LNCaP clone FGC (cell line): ENCODE measurements at places on chromosomes 3 and 15.

GRCh38 chr3:182412066-182412465 lies 381.2 kb upstream of the ATP11B start:
- DNase-seq = no peak

DNA sequence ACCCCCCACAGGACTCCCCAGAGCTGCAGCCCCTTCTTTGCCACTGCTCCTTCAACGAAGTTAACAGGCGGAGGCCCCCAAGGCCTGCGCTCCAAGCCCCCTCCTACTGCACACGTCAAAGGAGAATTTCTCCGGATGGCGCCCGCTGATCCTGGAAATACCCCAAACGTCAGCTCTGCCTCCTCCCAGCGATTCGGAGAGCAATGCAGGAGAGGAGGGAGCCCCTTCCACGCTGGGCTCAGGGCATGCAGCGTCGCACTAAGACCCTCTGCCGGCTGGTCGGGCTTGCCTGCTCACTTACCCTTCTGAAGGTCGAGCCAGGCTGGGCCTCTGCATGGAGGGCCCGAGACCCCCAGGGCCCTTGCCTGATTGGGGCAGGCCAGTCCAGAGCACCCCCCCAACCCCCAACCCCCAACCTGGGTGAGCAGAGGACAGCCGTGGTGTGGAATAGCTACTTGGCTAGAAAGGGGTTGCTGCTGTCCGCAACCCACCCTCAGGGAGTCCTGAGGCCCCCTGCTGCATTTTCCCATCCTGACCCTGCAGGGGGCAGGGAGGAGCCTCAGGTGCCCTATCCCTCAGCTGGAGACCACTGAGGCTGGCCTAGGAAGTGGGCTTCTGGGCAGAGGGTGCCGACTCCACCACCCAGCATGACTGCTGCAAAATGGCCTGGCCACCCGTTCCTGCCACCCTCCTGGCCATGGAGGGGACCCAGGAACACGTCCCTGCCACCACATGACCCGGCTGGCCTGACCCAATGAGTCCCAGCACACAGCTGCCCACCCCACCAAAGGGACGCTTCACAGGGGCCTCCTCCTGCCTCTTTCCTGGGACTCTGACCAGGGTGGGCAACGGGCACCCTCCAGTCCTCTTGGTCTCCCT lies 976 bp downstream of the ATP2B2 start:
- DNase-seq = no peak

DNA sequence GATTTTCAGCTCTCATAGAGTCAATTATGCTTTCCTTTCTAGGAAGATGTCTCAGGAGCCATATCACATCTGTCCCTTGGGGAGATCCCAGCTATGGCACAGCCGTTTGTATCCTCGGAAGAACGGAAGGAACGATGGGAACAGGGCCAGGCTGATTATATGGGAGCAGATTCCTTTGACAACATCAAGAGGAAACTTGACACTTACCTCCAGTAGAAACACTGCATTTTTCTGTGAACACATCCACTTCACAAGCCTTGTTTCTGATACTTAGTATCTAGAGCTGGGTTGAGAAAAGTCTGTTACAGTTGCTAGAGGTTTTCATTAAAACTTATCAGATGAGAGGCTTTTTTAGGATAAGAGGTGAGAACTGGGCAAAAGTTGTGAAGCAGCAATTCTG lies 35.4 kb downstream of the GYG1 start:
- no peak for DNase-seq

GRCh38 chr3:106729481-106729880 lies 647.8 kb upstream of the CCDC54 start:
- no peak for DNase-seq

- no peak for DNase-seq
These were observed 612 bp downstream of the GJD2 start for GRCh38 chr15:34754171-34754601.

- DNase-seq = no peak
These were observed 740.5 kb downstream of the ROBO2 start for GRCh38 chr3:77780278-77780996.

DNA sequence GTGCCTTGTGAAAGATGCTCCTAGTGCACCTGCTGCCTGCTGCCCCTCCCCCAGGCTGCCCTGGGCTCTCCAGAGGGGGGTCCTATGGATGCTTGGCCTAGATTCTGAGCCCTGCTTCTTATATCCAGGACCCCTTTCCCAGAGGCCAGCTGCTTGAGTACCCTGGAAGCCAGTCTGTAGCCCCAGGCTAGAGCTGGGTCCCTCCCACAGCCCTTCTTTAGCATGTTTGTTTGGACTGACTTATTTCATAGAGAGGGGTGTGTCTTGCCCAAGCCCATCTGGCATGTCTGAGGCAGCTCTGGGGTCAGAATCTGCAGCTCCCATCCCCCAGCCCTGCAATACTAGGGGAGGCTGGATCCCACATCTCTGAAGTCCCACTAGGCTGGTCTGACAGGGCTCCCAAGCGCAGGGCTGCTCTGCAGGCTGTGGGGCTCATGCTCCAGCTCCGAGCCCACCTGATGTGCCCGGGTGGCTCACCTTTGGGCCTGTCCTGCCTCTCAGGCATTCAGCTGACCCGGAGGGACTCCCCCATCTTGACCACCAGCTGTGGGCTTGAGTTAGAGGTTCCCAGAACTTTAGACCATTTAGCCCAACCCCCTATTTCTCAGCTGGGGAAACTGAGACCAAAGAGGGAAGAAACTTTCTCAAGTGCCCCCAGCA lies 3.1 kb downstream of the CHRNB4 start:
- no peak for DNase-seq

GRCh38 chr15:69732133-69732532 lies 279.5 kb downstream of the RPLP1 start:
- DNase-seq = no peak

- DNase-seq = no peak
These were observed 37.3 kb downstream of the RARB start for GRCh38 chr3:25465266-25465860.

DNA sequence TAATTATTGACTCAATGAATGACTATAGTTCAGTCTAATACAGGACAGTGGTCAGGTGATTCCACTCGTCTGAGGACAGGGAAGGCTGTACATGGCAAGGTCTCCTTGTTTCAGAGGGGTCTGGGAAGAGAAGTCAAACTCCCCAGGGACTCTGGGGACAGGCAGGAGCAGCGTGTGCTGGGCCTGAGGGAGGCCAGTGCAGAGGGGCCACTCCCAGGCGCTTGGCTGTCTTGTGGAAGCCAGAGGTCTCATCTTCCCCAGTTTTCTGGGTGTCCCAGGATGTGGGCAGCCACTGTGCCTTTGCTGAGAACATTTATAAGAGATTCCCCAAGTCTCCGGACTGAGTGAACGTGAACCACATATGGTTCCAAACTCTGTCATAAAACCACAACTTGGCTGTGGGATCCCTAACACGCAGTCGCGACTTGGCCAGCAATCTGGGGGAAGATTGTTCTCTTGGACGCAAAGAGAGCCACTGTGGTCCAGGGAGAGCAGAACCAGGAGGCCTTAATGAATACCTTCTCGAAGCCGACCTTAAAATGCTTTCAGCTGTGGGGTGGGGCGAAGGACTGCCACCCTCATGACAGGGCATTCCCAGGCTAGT lies 30.4 kb downstream of the BHLHE40 start:
- no peak for DNase-seq

- no peak for DNase-seq
These were observed 176.3 kb downstream of the MEIS2 start for GRCh38 chr15:36924034-36924433.

DNA sequence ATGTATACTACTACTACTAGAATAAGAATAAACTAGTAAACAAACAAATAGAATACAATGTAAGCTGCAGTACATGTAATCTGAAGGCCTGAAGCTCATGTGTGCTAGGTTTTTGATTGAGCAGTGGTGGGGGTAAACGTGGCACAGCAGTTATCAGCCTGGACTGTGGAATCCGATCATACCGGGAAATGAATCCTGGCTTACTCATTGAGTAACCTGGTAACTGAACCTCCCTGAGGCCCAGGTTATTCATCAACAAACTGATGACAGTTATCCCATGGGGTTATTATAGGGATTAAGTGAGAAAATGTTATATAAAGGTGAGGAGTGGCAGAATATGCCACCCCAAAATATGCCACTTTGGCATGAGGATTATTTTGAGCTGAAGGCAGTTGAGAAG lies 339.1 kb downstream of the FHIT start:
- DNase-seq = no peak

DNA sequence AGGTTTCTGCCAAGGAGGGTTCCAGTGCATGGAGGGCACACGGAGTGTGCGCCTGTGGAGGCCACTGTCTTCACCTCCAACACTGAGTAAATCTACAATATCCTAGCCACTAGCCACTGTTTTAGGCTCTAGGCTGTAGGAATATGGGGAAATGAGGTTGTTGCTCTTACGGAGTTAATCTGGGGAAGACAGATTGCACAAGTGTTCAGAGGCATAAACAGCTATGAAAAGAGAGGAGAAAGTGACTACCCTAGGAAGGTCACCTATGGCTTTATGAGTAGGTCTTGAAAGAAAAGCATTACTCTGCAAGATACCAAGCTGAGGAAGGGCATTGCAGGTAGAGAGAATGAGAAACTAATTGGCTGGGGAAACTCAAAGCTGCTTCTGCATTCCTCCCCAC lies 85.7 kb downstream of the CYP19A1 start:
- DNase-seq = no peak

GRCh38 chr3:127999509-128000106 lies 52.6 kb upstream of the SEC61A1 start:
- no peak for DNase-seq

DNA sequence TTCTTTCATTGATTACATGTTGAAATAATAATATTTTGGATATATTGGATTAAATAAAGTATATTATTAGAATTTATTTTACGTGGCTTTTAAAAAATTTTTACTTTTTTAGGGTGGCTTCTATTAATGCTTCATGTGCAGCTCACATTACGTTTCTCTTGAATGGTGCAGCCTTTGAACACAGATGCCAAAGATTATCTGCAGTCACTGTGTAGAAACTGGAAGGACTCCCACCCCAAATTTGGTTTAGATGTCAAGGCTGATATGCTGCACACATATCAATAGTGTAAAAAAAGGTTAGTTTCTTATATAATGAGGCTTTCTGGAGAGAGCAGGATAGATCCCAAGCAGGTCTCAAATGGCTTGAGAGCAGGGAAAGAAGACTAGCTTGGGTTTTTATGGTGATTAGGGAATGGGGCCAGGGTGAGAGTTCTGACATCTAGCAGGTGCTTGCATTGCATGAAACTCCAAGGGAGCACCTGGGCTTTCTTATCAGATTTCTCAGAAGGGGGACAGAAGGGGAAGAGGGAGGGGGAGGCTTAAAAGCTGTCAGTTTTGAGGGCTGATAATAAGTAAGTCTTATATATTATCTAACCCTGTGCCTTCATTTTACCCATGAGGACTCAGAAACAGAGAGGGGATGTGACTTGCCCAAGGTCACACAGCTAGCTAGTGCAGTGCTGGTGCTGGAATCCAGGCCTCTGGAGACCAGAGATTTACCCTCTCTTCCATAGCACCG lies 89.6 kb downstream of the CHST2 start:
- no peak for DNase-seq

DNA sequence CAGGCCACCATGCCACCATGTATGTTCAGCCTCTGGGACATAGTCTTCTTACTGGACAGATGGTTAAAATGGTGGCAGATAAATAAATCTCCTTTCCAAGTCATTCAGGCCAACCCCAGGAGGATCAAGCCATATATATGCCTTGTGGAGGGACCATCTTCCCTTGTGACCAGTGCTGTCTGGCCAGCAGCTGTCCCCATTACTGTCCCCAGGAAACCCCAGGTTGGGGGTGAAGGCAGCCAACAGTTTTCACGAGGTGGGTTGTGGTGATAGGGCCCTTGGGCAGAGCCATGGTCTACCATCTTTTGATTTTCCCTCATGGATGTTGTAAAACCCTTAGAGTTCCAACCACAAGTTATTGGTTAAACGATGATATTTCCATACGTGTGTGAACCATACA lies 48.7 kb upstream of the PCSK6 start:
- no peak for DNase-seq

DNA sequence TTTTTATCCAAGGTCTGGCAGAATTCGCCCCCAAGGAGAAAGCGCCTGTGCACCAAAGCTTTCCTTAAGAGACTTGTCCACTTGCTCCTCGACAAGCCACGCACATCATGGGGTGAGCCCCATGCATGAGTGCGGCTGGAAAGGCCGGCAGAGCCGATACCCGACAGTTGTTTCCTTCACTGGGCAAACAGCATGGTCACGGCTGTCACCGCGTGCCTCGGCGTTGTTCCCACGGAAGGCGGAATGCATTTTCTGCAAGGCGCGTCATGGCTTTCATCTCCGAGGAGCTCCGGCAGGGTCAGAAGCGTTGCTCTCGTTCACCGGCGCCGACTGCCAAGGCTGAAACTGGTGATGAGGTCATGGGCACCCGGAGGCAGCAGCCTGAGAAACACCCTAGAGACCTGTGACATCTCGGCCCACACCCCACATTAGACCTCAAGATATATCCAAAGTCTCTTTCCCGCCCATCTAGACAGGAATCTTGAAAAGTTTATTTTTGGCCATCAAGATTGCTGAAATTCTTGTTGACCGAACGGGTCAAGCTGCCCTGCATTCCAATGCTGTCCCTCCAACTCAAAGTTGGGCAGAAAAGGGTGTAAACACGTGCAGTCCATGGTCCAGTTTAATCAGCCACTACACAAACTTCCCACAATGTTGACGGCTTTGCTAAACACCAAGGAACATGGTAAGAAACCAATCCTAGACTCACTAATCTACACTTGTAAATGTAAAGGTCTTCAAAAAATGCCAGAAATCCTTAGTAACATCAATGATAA lies 604 bp upstream of the TJP1 start:
- DNase-seq = no peak

GRCh38 chr3:178480795-178481194 lies 55.4 kb upstream of the KCNMB2 start:
- no peak for DNase-seq

DNA sequence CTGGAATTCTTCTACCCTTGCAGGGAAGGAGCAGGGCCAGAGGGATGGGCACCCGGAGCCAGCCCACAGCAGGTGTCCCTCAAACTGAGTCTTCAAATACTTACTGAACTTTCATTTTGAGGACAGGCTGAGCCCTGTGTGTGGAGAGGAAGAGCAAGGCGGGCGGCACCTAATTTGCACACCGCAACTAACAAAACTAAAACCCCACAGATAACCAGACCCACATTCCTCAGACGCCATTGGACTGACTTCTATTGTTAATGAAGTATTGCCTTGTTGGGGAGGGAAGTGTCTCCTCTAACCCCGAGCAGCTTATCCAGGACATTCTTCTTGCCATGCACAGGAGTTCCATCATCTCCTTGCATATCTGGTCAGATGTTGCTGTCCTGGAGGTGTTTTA lies 105.2 kb upstream of the NR2E3 start:
- no peak for DNase-seq

DNA sequence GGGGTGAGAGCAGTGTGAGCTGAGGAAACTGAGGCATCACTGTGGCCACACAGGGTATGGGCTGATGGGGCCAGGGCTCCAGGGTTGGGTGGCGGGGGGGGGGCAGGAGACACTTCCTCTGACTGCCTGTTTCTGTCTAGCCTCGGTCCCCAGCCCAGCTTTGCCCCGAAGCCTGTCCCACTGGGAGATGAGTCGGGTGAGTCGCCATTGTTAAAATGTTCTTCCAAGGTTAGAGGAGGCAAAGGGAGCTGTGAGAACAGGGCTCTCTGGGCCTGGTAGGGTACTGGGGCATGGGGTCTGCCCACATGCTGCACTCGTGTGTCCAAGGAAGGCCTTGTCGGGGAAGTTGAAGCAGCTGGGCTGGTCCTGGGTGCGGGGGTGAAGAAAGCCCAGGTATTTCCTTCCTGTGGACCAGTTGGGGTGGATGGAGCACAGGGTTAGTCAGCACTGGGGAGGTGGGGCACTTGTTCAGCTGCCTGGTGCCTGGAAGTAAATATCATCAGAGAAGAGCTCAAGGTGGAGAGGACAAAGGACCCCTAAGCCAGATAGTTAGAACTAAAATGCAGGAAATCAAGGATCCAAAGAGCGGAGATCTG lies 8.3 kb upstream of the JMJD7 start:
- no peak for DNase-seq

- peak; percentile 67 for DNase-seq
These were observed 5.9 kb upstream of the TMEM115 start for GRCh38 chr3:50365080-50365841.
